ENCODE measurements at places on chromosomes 2 and 18. TPM values are rescaled to one million over a fixed set of nuclear protein-coding genes. Genes with fewer than 3 reads are reported as not detected.

SLC30A3 gene
- total RNA-seq: 0.53 TPM

SCG2 gene
- 15.3 TPM for total RNA-seq

RFTN2 gene
- 37.4 TPM for total RNA-seq

PREB gene
- 20.5 TPM for total RNA-seq

UGT1A10 gene
- total RNA-seq: not detected

Measured in urinary bladder (tissue), 4 donors.